IPS DF 6.9 (cell line): ENCODE measurements at places on chromosomes 3 and 15.

- no peak for DNase-seq
Measured at GRCh38 chr3:164208821-164209220, 869.5 kb downstream of the SI start.

DNA sequence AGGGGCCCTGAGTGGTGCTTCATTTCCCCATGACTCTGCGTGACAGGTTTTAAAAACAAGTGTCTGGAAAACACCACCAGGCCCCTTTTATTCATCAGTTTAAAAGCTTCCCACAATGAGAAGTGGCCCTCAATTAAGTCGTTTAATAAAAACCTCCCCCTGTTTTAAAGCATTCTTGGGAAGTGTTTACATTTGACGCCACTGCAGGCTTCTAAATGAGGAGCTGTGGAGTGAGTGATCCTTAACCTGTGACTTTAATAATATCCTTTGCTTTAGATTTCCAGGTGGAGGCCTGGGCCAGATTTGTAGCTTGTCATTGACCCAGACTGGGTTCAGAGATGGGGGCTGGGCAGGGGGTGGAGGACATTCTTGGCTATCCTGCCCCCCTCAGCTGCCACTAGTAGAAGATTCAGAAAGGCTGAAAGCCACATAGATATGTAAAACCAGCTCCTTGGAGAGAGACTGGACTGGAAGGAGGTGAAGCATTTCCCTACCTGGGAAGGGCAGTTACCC is 11.3 kb downstream of the CGNL1 start:
- no peak for DNase-seq

DNA sequence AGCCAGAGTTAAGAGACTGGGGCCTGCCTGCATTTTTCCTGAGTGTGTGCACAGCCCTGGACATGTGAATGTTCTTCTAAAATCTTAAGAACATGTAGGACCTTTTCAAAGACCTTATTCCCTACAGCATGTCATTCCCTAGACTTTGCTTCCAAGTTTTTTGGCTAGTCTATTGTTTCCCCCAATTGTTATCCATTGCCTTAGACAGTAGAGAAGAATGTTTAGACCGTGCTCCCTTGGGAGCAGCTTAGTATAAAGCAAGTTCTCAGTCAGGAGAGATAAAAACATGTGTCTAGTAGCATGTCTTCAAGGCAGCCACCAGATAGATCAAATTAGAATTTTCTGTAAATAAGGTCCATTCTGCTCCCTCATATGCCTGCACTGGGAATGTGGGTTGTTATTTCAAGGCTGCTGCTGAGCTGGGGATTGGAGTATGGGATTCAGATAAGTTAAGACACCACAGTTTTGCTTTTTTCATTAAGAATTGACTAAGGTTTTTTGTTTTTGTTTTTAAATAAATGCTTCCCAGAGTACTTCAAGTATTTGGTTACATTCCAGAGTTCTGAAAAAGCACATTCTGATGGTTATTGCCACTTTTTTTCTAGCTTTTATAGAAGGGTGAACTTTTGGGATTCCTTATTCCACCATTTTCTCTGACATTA is 246.7 kb downstream of the RORA start:
- no peak for DNase-seq

DNA sequence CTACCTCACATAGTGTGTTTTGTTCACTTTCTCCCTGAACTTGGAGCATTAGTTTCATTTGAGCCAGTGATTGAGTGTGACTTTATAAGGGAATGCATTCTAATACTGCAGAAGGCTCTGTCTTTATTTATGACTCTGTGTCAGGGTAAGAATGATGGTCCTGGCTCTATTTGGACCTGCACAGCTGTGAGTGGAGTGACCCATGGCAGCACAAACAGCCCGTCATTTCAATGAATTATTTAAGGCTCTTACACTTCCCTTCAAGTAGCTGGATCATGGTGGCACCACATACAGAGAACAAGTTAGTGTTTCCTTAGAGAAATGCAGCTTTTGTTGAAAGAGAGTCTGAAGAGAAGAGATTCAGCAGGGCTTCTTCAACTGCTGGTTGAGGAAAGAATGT is 16.4 kb downstream of the TMEM108 start:
- no peak for DNase-seq

GRCh38 chr3:124833710-124834332 is 53.3 kb downstream of the ITGB5 start:
- no peak for DNase-seq

DNA sequence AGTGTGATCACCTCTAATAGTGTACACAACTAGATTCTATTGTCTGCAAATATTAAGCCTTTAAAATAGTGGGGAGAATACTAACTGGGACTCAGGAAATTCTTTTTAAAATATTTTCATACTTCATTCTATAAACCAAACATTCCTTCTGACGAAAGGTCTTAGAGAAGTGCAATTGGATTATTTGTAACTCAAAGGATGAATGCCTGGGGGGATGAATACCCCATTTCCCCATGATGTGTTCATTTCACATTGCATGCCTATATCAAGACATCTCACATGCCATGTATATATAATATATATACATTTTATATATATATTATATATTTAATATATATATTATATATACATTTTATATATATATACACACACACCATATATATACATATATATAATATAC is 189.9 kb downstream of the VGLL3 start:
- DNase-seq, result no peak

DNA sequence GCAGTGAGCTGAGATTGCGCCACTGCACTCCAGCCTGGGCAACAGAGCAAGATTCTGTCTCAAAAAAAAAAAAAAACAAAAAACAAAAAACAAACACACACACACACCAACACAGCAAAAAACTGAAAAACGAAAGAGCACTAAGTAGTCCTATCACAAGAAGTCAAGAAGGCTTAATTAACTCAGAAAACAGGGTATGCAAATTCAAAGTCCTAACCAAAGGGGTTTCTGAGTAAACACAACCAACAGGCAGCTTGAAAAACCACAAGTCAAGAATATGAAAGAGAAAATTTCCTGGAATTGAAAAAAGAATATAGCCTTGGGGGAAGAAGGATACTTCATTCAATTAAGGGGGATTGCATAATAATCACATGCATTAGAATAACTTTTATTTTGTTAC is 37.7 kb upstream of the PARP14 start:
- DNase-seq, result no peak

- no peak for DNase-seq
Measured at GRCh38 chr3:71104121-71104541, 479.4 kb downstream of the FOXP1 start.

GRCh38 chr3:45079715-45080114 is 53.6 kb downstream of the CLEC3B start:
- no peak for DNase-seq

DNA sequence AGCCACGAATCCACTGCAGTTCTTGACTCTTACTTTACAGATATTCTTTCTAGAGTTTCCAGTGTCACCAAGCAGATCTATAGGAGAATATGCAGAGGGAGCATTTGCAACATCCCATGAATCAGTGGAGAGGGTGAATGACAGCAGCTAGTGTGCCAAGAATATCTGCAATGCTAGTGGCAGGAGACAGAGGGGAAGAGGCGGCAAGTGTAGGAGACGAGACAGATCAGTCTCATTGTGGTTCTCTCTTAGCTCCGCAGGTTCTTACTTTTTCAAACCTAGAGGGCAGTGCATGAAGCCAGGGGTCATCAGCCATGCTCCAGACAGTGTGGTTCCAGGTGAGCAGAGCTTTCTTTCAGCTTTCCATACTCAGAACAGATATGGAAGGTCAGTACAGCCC is 744 bp downstream of the ZNF619 start:
- DNase-seq, result no peak

DNA sequence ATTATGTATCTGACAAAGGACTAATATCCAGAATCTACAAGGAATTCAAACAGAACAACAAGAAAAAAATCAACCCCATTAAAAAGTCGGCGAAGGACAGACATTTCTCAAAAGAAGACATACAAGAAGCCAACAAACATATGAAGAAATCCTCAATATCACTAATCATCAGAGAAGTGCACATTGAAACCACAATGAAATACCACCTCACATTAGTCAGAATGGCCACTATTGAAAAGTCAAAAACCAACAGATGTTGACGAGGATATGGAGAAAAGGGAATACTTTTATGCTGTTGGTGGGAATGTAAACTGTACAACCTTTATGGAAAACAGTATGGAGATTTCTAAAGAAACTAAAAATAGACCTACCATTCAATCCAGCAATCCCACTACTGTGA is 233.1 kb upstream of the PLSCR5 start:
- no peak for DNase-seq

GRCh38 chr3:67472674-67473201 is 181.7 kb downstream of the SUCLG2 start:
- no peak for DNase-seq

GRCh38 chr15:92583096-92584034 is 72.2 kb downstream of the FAM174B start:
- no peak for DNase-seq

GRCh38 chr15:81785181-81785580 is 260.6 kb downstream of the MEX3B start:
- DNase-seq, result no peak

DNA sequence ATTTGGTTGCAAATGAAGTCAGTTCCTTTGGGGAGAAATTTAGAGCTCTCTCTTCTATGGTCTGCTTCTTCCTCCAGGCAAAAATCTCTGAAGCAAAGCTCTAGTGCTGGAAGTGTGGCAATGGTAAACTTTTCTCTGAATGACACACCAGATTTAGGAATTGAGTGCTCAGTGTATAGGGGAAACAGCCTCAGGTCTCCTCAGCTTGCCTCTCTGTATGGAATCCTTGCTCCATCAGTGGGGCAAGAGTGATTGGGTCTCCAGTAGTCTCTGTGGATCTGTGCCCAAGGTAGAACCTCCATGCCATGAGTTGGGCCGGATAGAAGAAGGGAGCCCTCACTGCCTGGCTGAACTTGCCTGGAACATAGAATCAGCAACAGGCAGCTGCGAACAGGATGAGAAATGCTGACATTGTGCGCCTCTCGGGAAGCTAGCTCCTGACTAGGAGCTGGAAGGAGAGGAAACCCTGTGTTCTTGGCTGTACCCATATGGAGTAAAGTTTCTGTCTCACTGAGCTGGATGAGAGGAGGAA is 156.1 kb downstream of the WNT7A start:
- no peak for DNase-seq

DNA sequence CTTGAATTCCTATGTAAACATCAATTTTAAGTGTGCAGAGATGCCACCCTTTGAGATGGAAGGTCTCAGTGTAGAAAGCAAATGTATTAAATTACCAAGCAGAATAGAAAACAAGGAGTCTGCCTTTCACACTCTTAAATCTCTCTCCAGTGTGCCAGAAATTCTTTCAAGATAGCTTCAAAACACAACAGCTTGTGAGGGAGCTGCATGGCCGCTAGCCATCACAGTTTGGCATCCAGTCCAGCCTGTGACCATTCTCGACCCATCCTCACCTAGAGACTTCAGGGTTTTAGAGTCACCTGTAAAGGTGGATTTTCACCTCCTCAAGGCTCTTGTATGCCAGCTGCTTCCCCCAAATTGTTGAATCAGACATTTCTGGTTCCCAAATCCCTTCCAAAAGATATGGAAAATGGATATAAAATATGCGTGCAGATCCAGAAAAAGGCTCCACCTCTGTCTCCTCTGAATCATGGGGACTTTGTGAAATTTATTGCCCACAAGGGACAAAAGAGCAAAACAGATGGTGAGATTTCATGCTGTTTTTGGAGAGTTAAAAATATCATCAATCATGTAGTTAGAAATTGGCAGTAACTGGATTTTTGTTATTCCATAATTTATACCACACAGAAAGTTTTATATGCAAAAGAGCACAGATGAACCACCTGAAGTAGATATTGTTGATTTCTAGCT is 114.2 kb upstream of the THRB start:
- DNase-seq, result no peak

DNA sequence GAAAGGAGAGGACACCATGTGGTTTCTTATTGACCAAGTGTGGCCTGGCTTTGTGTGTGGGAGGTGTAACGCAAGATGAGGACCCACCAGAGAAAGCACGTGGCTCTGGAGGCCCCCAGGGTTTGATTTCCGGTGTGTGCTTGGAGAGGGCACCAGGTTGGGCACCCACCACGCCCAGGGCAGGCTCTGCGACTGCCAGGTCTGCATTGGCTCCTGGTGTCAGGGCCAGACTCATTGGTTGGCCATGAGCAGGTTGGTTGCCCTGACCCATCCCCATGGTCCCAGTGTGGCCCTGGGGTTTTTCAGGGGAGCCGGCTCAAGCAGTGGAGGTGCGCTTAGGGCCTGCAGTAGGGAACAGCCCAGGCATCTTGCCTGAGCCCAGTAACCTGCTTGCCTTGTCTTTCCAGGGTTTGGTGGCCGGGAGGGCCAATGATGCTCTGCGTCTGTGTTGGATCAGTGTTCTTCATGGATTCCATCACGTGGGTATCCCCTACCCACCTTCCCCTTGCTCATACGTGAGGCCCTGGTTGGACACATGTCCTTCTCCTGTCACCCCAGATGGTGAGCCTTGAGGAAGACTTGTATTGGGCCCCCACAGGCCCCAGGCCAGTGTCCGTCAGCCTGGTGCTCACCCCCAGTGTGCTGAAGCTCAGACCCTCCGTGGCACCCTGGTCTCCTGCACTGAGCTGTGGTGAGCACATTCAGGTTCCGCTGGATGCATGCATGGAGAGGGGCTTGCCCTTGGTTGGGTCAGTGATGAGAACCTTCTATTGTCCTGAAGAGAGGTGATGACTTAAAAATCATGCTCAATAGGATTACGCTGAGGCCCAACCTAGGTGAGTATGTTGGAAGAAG is 193.9 kb downstream of the UBE3A start:
- DNase-seq, result no peak

- no peak for DNase-seq
Measured at GRCh38 chr3:89306540-89306939, 199.1 kb downstream of the EPHA3 start.

DNA sequence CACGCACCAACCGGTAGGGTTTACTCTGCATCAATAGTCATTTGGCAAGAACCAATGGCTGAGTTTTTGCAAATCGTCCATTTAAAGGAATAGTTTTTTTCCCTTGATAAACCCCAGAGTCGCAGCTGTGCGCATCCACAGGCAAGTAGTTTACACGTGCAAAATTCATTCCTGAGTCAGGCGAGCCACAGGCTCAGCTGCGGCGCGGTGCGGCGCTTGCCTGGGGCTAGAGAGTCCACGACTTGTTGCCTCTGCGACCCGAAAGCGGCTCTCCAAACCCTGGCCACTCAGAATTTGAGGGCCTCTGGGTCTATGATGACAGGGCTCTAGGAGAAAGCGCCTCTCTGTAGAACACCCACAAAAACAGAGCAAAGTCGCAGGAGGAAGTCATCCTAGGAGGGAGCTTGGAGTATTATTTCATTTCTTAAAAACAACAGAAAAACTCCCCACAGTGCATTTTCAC is 36.7 kb downstream of the ZIC4 start:
- no peak for DNase-seq

GRCh38 chr3:9151240-9151639 is 98.2 kb downstream of the SRGAP3 start:
- no peak for DNase-seq

- DNase-seq, result no peak
Measured at GRCh38 chr3:45026957-45027356, 854 bp downstream of the CLEC3B start.
